ENCODE measurements at places on chromosomes 2 and 18.

DNA sequence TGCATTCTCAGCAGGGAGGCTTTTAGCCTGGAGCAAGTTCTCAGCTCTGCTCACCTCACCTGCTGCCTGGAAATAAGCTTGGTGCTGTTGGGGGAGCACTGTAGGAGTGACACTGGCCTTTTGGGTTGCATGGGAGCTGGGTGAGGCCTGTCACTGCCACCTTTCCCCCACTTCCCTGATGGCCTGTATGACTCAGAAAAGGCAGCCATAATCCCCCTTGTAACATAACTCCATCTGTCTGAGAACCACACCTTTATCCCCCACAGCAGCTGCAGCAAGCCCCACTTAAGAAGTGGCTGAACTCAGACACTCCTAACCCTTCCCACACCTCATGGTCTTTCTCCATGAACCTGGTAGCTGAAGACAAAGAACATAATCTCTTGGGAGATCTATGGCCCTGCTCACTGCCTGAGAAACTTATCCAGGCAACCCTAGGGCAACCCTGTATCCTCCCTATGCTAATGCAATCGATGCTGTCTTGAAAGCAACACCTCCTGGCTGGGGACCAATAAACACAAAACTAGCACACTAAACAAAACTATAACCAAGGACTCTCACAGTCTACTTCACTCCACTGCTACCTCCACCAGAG lies 258.9 kb upstream of the OSR1 start:
- no peak for DNase-seq

- no peak for DNase-seq
Measured at GRCh38 chr2:181613241-181613640, 43.7 kb downstream of the CERKL start.

DNA sequence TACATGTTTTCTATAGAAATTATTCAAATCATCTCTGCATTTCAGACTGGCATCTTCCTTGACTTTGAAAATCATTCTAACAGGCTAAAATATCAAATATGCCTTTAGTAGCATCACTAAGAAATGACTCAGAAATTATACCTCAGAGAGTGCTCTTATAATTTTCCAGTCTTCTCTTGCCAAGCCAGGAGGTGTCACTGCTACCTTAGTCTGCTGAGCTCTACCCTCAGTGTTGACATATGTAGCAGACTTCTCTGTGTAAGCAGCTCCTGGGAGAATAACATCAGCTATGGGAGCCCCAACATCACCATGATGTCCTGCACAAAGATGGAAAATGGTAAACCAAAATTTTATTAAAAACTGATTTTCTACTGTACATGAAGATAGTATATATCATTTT lies 31.6 kb downstream of the NDUFS1 start:
- DNase-seq = no peak

GRCh38 chr2:171959998-171960397 lies 37.7 kb downstream of the HAT1 start:
- no peak for DNase-seq

All from MV-4-11 (cell line).